ENCODE measurements at places on chromosomes 5 and 9.
A peak's percentile ranks its signal among the peaks of the same experiment; 100 is the strongest.

GRCh38 chr9:86402591-86402990 is 48.4 kb upstream of the TUT7 start:
- DNase-seq, result no peak

- DNase-seq, result no peak
These were observed 131.3 kb upstream of the SLC28A3 start for GRCh38 chr9:84471816-84472215.

DNA sequence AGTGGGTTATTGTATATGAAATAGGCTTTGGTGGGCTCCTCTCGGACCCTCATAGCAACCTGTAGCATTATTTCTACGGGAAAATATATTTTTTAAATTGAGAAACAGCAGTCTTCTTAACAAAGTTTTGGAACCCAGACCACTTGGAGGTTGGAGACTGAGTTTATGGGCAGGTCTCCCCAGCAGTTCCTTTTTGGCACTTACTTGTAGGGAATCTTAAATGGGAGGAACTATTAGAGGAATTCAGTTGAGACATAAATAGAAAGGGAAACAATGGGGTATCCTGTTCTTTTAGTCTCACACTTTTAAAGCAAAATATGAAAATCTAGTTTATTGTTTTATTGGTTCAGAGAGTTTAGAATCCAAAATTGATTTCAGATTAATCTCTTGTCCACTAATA is 111.5 kb downstream of the TRIO start:
- no peak for DNase-seq

- no peak for DNase-seq
These were observed 73.7 kb downstream of the ZNF366 start for GRCh38 chr5:72433522-72433921.

GRCh38 chr5:68464424-68464823 is 248.9 kb downstream of the PIK3R1 start:
- no peak for DNase-seq

DNA sequence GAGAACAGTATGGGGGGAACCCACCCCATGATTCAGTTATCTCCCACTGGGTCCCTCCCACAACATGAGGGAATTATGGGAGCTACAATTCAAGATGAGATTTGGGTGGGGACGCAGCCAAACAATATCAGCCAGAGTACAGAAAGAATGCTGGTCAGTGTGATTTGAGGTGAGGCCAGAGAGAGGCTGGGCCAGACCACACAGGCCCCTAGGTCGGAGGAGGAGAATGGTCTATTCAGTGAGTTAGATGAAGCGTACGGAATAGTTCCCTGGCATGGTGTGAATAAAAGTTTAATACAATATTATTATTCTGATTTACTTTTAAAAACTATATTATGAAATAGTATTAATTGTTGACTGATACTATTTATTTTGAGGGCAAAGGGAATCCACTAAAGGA is 39.7 kb downstream of the PCSK5 start:
- DNase-seq, result no peak

GRCh38 chr9:27671636-27672035 is 98.4 kb upstream of the C9orf72 start:
- DNase-seq, result no peak

DNA sequence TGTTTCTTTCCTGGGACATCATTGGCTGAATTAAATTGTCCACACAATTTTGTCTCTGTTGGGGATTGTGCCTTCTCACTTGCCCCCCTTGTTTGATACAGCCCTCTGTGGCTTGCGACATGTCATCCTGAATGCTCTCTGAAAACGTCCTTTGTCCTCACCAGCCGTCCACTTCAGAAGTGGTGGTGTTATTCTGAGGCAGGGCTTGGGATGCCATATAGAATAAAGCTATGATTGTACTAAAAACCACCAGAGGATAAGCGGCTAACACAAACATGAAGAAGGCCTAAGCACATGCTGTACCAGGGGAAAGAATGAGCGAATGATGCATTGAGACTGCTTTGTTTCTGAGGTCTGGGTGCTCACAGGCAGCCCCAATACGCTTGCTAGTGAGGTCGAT is 3.5 kb upstream of the SNX30 start:
- peak; percentile 82 for DNase-seq

DNA sequence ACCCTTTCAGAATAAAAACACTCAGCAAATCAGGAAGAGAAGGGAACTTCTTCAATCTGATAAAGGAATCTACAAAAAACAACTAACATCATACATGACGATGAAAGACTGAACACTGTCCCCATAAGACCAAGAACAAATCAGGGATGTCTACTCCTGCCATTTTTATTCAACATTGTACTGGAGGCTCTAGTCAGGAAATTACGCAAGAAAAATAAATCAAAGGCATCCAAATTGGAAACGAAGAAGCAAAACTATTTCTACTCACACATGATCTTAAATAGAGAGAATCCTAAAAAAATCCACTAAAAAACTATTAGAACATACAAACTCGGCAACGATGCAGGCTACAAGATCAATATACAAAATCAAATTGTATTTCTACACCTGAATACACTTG is 42.3 kb downstream of the IPPK start:
- no peak for DNase-seq

GRCh38 chr5:55692106-55692417 is 20.1 kb downstream of the SLC38A9 start:
- DNase-seq, result no peak

GRCh38 chr5:51387884-51388275 is 4.6 kb downstream of the ISL1 start:
- no peak for DNase-seq

DNA sequence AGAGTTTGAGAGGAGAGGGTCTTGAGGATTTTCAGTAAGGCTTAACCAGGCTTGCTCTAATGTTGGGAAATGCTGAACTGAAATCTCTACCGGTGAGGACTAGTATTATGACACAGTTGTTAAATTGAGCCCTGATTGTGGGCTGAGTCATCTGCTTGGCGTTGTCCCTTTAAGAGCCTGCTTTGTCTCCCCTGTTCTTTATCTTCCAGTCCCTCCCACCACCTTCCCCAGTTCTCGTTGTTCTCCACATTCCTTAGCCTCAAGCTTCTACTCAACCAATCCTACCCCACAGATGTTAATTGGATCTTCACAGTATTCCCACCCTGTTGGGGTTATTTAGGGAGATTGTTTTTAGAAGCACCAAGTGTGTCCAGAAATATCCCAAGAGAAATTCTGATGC is 57.6 kb downstream of the ANKRD55 start:
- DNase-seq, result no peak

DNA sequence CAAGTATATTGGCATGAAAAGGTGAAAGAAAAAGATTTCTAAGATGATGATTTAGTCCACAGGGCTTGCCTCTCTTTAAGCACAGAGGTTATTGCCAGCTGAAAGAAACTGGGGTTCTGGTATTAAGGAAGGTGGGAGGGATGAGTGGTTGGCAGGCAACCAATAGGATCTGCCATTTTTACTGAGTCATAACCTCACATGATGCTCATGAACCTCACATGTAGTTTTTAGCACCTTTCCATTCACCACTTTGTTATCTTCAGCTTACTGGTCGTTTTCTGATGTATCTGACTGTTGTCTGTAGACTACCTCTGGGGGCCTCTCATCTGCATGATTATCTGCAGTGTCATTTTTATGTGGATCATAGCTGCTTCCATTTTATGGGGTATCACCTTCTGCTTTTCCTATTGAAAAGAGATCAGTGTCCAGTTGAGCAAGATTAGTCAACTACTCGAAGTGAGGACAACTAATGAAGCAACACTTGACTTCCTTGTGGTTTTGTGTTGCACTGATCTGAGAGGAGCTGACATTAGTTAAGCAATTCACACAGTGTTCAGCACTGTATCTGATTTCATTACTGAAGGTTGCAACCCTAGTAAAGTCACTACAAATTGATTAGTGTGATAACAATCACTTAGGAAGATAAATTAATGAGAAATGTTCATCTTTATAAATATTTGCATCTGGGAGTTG is 186.3 kb downstream of the SGCD start:
- no peak for DNase-seq

GRCh38 chr5:141866096-141866495 is 12.1 kb downstream of the PCDH1 start:
- DNase-seq, result peak; percentile 93

GRCh38 chr5:55903121-55903701 is 52.1 kb downstream of the IL31RA start:
- DNase-seq, result no peak

DNA sequence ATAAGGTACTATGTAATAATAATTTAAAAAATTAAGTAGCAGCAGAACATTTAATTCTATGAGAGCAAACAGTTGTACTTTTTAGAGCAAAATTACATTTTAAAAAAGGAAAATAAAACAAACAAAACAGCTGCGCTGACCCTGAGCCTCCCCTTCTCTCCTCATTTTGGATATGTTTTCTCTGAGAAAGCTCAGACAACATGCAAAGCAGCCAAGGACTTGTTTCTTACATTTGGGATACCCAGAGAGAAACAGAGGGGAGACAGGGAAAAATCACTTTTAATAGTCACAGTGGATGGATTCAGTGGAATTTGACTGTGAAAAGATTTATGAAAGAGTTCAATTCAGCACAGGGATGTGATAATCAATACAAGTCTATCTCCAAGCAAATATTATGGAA is 299.2 kb downstream of the EBF1 start:
- DNase-seq, result no peak

GRCh38 chr9:103225702-103226646 is 230.8 kb downstream of the CYLC2 start:
- no peak for DNase-seq

DNA sequence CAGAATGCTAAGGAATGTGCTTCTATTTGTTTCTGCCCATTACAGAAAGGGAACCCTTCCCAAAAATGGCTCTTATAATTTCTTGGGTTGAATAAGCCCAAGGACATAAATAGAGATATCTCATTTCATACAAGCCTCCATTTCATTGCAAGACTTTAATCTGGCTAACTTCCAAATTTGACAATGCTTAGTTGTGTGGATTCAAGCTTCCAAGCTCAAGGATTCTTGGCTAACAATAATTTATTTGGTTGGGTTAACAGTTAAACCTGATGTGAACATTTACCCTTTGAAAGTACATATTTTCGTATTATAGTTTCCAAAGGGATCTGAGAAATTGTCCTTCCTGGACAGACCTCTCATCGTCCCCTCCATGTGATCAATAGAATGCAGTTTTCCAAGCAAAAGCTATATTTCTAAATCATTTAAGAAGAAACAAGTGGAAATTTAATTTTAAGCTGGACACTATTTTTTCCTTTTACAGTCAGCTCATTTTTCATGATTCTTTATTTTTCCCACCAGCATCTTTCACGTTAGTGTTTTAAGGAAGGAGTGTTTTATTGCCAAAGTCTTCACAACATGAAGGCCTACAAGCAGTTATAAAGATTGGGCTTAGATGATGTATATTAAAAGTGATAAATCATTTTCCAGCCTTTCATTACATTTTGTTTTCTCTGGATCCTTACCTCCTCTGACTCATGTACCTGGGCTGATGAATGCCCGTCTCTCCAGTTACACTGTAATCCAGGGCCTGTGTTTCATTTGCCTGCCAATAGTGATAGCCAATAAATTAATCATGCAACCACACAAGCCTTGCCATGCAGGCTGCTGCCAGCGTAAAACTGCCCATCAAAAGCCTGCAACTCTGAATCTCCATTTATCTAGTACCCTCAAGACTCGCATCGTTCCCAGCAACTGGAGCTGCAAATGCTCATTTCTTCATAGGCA is 176.7 kb downstream of the NTRK2 start:
- no peak for DNase-seq

GRCh38 chr5:98415663-98416062 is 357.8 kb upstream of the RGMB start:
- DNase-seq, result no peak

GRCh38 chr9:134642385-134643181 is 980 bp downstream of the COL5A1 start:
- DNase-seq, result no peak

- DNase-seq, result no peak
These were observed 66.7 kb upstream of the OLFM1 start for GRCh38 chr9:135020481-135021392.

DNA sequence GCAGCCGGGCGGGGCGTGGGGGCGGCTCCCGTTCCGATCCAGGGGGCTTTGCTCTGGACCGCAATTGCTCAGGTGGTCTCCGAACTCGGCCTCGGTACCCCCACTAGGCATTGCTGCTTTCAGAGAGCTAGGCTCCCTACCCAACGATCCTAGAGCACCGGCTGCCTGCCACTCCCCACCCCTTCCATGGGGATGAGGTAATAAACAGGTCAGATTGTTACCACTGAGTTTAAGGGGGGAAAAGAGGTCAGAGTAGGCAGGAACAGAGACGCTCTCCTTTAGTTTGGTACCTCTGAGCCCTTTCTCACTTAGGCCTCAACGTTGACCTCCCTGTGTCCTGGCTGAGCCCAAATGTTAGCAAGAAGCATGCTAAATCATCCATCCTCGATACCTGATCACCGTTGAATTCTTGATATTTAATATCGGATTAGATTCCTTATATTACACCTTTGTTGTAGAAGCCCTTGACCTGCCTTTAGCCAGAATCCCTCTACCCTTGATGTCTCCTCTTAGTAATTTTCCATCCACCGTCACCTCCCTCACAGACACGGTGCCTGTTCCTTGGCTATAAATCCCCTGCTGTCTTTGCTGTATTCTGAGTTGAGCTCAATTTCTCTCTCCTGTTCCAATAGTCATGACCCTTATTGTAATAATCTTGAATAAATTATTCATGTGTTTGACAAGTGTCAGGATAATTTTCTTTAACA is 588 bp upstream of the PLPP1 start:
- DNase-seq, result no peak

GRCh38 chr5:61796773-61797172 is 464.7 kb downstream of the ZSWIM6 start:
- DNase-seq, result no peak

GRCh38 chr5:53820802-53821171 is 260.3 kb downstream of the NDUFS4 start:
- DNase-seq, result no peak

GRCh38 chr5:179262126-179262920 is 82.9 kb downstream of the ADAMTS2 start:
- no peak for DNase-seq

- no peak for DNase-seq
These were observed 240.5 kb downstream of the HSPA4 start for GRCh38 chr5:133292300-133292699.

GRCh38 chr5:109177227-109177626 is 232.5 kb downstream of the PJA2 start:
- no peak for DNase-seq

- DNase-seq, result no peak
These were observed 37.7 kb upstream of the LRRC19 start for GRCh38 chr9:27043176-27043575.

GRCh38 chr9:113137196-113138168 is 13.3 kb upstream of the SLC31A2 start:
- no peak for DNase-seq

GRCh38 chr5:158273035-158273434 is 414.1 kb upstream of the CLINT1 start:
- no peak for DNase-seq

GRCh38 chr5:95817430-95817829 is 5.1 kb downstream of the GLRX start:
- no peak for DNase-seq

- DNase-seq, result no peak
These were observed 154.6 kb downstream of the SYK start for GRCh38 chr9:90956026-90956810.

DNA sequence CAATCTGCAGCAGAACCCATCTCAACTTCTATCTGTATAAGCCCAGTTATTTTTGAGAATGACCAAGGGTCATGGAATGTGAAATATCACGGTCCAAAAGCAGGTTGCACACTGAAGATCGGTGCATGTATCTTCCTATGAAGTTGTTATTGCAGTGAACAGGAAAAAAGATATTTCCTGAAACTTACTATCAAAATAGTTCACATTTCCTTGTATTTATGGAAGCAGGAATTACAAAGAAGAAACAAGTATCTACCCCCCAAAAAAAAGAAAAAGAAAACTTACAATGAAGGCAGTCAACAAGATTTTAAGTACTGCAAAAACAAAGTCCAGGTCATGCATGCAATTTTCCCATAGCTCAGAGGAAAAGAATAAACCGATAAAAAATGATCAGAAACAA is 70.0 kb downstream of the MPDZ start:
- DNase-seq, result no peak

All from nucleus accumbens (tissue), 56 donors.